ENCODE measurements at places on chromosomes 1 and 21. TPM values are rescaled to one million over a fixed set of nuclear protein-coding genes. Genes with fewer than 3 reads are reported as not detected.

SRSF4 gene
- total RNA-seq: 163 TPM

PRAMEF18 gene
- total RNA-seq: not detected

GRCh38 chr1:25572708-25573590 lies 29.5 kb downstream of the LDLRAP1 start:
- peak; percentile 57 for DNase-seq

CELA3A gene
- not detected for total RNA-seq

LRRC53 gene
- total RNA-seq: not detected

GRCh38 chr1:219812491-219813203 lies 115.7 kb downstream of the SLC30A10 start:
- DNase-seq: peak; percentile 11

SYT6 gene
- total RNA-seq: not detected

- no peak for DNase-seq
Measured at GRCh38 chr1:45297666-45298356, 28.9 kb upstream of the HPDL start.

OR2L13 gene
- total RNA-seq: not detected

- DNase-seq: no peak
Measured at GRCh38 chr1:200776949-200777348, 38.3 kb downstream of the CAMSAP2 start.

DNA sequence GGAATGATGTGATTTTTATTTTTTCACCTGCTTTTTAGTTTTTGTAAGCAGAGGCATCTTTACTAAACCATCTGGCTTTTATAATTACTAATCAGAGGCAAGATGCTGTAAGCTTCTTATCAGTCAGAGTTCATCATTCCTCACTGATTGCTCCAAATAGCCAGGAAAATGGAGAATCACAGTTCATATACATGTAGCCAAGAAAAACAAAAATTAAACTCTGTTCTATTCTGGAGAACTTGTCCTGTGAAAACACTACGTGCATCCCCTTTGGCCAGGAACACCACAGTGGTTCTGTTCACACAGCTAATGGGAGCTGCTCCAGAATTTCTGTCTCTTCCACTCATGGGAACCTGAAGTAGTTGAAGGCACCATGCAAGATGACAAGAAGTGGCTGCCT lies 725.5 kb upstream of the CHRM3 start:
- no peak for DNase-seq

RSBN1 gene
- 28.3 TPM for total RNA-seq

DNA sequence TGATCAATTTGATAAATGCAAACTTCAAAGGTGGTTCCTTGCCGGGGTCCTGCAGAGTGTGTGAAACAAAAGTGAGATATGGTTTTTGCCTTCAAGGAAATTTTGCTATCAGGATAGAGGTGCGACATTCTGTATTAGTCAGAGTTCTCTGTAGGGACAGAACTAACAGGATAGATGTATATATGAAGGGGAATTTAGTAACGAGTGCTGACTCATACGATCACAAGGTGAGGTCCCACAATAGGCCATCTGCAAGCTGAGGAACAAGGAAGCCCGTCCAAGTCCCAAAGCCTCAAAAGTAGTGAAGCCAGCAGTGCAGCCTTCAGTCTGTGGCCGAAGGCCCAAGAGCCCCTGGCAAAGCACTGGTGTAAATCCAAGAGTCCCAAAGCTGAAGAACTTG lies 157.0 kb downstream of the RYR2 start:
- DNase-seq: no peak

GRCh38 chr1:99496067-99496466 lies 149.8 kb upstream of the PALMD start:
- no peak for DNase-seq

GRCh38 chr1:154753426-154753825 lies 116.7 kb downstream of the KCNN3 start:
- DNase-seq: no peak

DNA sequence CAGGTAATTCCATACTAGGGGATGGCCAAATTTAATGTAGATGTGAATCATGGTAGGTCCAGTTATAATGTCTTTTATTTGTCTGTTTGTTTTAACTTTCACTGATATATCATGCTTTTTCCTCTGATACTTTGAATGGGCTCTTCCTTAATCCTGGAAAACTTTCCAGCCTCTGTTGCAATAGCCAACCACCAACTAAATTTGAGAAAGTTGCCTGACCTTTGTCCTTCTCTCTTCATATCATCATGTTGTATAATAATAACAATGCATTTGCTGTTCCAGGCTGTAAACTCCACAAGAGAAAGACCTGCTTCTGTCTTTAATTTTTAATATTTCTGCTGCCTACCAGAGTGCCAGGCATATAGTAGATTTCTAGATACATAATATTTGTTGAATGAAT lies 146.1 kb downstream of the HMCN1 start:
- DNase-seq: no peak

- DNase-seq: no peak
Measured at GRCh38 chr1:179803104-179803503, 60.0 kb downstream of the FAM163A start.

KRTAP10-1 gene
- total RNA-seq: not detected

- no peak for DNase-seq
Measured at GRCh38 chr1:42145764-42146625, 7.2 kb upstream of the GUCA2B start.

- DNase-seq: no peak
Measured at GRCh38 chr1:235720544-235720943, 71.0 kb upstream of the GNG4 start.

- DNase-seq: no peak
Measured at GRCh38 chr1:167661527-167662426, 31.7 kb downstream of the RCSD1 start.
